AG09309 (cell line): ENCODE measurements at places on chromosomes 16 and 17.

- no peak for DNase-seq
These were observed 23.1 kb downstream of the HSBP1 start for GRCh38 chr16:83830769-83831455.

- DNase-seq, result no peak
These were observed 19.3 kb upstream of the DNAH9 start for GRCh38 chr17:11578998-11579397.

GRCh38 chr17:1617620-1618174 lies 10.9 kb downstream of the SLC43A2 start:
- peak; percentile 65 for DNase-seq

GRCh38 chr16:49441366-49441780 lies 67.8 kb downstream of the C16orf78 start:
- no peak for DNase-seq

- DNase-seq, result no peak
These were observed 10.2 kb upstream of the CBX8 start for GRCh38 chr17:79806863-79807720.

GRCh38 chr16:55944377-55944802 lies 69.2 kb upstream of the CES5A start:
- no peak for DNase-seq

- no peak for DNase-seq
These were observed 10.1 kb upstream of the COG1 start for GRCh38 chr17:73182616-73183310.

GRCh38 chr17:55576237-55576995 lies 65.2 kb upstream of the SMIM36 start:
- DNase-seq, result no peak

GRCh38 chr16:75931970-75932369 lies 205.7 kb upstream of the CPHXL start:
- no peak for DNase-seq

- no peak for DNase-seq
These were observed 5.6 kb upstream of the BCO1 start for GRCh38 chr16:81232740-81233367.

DNA sequence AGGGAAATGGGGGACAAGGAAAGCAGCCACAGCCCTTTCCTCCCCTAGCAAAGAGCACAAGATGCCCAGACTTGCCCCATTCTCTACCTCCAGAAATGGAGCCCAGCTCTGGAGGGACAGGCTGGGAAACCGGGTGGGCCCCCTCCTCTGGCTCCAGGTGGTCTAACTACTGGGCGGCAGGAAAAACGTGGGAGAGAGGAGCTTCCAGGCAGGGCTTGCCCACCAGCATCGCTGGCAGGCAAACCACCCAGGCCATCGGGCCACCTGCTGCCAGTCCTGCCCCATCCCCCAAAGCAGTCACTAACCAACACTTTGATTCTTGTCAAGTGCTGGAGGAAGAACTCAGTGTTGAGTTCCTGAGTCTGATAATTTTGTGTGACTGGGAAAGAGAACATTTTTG lies 15.6 kb downstream of the ANKS3 start:
- no peak for DNase-seq

GRCh38 chr17:67619555-67619954 lies 98.2 kb upstream of the NOL11 start:
- DNase-seq, result no peak

DNA sequence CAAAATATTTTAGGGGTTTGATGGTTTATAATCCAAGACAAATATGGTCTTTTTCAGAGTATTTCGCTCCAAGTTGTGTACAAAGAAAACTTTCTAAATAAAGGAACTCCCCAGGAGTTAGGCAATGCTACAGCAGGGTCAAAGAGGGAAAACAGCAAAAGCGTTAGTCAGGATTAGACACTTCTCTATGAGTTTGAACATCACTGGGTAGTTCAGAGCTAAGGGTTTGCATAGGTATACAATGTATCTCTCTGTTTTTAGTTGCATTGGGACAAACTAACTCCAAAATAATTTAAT lies 34.8 kb downstream of the FAM20A start:
- no peak for DNase-seq

GRCh38 chr17:69860142-69860680 lies 214.8 kb upstream of the KCNJ16 start:
- DNase-seq, result no peak

GRCh38 chr17:81481073-81481799 lies 31.4 kb downstream of the ACTG1 start:
- no peak for DNase-seq

DNA sequence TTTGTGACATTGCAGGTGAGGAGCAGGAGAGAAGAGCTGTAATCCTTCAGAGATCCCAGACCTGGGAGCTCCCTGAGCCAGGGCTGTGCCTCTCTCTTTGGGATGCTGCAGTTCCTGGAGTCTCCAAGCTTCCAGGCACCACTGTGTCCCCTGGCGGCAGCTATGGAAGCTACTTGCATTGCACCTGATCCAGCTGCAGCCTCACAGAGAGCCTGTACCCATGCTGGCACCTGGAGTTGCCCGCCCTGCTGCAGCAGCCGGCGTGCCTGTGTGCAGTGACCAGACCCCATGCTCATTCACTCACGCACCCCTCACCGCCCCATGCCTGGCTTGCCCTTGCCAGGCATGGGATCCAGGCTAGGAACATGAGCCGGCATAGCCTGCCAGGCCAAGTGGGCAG lies 51.8 kb upstream of the MED9 start:
- DNase-seq, result no peak

DNA sequence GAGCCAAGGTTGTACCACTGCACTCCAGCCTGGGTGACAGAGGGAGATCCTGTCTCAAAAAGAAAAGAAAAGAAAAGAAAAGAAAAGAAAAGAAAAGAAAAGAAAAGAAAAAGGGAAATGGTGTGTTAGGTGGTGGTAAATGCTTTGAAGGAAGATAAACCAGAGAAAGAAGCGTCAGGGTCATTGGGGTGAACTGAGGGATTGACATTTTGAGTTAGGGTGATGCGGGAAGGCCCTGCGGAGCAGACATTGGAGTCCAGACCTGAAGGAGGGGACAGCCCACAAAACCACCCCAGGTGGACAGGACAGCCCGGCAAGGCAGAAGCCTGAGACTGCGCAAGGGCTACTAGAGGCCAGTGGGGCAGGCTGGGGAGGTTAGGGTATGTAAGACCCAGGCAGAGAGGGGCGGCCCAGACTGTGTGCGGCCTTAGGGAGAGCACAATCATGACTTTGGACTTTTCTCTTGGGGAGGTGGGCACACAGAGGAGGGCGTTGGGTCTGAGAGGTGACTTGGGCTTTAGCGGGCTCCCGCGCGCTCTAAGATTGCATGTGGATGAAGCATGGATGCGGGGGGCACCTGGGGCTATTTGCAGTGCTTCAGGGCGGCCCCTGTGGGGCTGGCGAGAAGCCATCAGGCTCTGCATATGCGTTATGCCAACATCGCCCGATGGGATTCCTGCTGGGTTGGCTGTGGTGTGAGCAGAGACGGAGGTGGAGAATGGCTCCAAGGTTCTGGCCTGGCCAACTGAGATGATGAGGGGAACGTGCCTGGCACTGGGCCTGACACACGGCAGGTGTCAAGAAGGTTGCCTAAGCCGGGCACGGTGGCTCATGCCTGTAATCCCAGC lies 3.3 kb upstream of the GAA start:
- DNase-seq, result no peak

DNA sequence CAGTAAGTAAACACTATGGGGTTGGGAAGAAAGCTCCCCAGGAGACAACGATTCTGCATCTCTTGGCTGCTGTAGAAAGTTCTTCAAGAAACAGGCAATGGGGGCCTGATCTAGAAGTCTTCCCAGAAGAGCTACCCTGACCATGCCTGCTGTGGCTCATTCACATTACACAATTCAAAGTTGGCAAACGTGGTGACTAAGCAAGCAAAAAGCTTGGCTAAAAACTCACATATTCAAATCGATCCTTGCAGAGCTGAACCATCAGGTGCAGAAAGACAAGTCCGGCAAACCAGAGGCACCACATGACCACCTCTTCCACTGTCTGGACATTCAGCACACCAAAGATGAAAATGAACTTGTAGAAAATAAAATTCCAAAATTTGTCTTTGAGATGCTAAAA lies 16.1 kb downstream of the AMFR start:
- DNase-seq, result peak; percentile 11

DNA sequence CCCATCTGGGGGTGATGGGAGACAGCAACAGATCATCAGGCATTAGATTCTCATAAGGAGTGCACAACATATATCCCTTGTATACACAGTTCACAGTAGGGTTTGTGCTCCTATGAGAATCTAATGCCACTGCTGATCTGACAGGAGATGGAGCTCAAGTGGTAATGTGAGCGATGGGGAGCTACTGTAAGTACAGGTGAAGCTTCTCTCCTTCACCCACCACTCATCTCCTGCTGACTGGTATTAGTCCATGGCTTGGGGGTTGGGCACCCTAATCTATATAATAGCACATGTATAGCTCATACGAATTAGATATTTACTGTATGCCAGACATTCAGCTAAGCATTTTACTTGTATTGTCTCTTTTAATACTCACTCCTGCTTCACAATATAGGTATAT lies 101.7 kb downstream of the MAP2K6 start:
- DNase-seq, result no peak

- DNase-seq, result no peak
These were observed 613.5 kb downstream of the RBFOX1 start for GRCh38 chr16:7946142-7946541.

DNA sequence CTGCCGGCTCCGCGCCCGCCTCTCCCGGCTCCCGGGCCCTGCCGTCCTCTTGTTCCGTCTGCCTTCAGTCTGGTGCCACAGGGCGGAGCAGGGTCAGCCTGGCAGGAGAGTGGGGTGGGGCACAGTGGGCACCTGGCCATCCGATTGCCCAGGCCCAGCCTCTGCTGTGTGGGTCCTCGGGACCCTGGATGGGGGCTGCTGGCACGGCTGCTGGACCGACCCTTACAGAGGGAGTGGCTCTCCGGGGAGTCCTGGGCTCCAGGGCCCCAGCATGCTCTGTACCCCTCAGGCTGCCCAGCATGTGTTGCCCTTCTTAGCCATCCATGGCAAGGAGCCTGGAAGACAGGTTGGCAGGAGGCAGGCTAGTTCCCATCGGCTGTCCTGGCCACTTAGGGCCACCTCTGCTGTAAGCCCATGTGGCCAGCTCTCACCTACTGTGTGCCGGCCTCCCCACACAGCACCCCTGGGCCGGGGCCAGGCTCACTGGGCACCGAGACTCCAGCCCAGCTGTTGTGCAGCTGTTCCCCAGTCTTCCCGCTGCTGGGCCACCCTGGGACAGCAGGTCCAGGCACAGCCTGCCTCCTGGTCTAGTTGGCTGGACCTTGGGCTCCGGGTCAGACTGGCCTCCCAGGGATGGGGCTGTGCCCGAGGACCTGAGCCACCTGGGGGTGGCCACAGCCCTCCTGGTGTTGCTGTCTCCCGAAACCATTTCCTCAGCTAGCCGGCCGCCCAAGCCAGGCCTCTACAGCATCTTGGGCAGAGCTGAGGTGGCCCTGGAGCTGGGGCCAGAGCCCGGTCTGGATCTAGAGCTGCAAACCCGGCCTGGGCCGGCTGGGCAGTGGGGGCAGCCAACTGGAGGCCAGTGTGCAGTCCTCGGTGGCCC lies 24.9 kb downstream of the BAHCC1 start:
- no peak for DNase-seq

GRCh38 chr17:47117386-47117785 lies 71.7 kb downstream of the CDC27 start:
- DNase-seq, result no peak

DNA sequence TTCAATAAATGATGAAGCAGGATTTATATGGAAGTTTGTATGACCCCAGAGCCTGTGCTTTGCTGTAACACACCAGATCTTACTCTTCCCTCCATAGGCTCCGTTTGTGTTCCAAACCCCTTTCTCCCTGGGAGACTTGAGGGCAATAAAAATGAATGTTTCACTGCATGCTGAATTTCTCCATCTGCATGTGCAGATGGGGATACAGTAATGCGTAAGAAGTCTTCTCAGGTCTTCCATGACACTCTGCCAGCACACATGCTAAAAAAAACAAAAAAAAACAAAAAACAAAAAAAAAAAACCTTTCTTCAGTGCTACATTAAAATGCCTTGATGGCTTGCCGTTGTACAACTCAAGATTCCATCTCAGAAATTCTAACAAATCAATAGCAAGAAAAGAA lies 170.2 kb upstream of the ANKFN1 start:
- DNase-seq, result no peak

DNA sequence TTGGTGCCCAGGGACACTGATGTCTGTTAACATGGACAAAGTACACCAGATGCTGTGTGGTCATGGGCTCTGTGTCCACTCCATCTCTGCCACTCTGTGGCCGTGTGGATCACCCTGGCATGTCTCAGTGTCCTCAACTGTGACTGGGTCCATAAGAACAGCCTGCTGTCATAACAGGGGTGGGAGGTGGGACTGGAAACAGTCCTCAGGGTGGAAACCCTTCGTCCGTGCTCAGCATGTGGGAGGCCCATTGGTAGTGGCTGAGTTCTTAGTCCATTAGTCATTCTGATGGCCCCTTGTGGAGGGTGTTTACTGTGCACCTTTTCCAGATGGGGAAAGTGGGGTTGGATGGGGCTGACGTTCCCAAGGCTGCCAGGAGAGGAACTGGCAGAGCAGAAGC lies 12.8 kb downstream of the FLYWCH2 start:
- DNase-seq, result no peak

DNA sequence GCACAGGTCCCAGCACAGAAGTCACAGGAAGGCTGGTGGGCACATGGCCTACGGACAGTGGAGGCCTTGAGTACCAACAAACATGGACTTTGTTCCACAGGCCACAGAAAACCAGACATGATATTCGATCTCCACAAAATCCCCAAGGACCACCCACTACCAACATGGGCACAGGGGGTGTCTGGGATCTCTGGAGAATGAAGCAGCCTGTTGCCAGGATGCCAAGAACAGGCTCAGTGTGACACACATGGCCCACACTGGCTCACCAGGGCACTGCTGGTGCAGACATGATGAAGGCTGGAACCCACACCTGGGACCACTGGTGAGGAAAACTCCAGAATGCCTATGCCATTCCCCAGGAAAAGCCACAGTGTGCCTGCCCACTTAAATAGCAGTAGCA lies 120.2 kb downstream of the C16orf78 start:
- DNase-seq, result no peak

DNA sequence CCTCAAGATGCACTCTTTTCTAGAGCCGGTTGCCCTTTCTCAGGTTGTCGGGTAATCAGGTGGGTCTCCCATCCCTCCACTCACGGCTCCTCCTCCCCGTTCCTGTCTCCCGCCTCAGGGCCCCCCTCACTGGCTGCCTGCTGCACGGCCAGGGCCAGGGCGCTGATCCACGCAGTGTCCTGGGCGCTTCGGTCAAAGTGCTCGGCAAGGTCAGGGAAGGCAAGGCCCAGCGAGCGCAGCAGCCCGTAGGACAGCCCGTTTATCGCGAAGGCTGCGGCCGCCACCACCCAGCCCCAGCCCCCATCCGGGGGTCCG lies 753 bp downstream of the SLC16A11 start:
- no peak for DNase-seq

- DNase-seq, result no peak
These were observed 5.4 kb upstream of the SLC5A2 start for GRCh38 chr16:31477220-31478216.
